Activated T-helper 2 cell treated with anti-CD3 and anti-CD28 coated beads, Interferon-gamma antibody, Interleukin-2, Interleukin-4, amounts not matched to agents 10 μg/mL and 5 μg/mL and 100 μg/mL, durations not matched to agents 14 hours and 24 hours and 36 hours (primary cell): ENCODE measurements at places on chromosomes 7 and 10. TPM values are rescaled to one million over a fixed set of nuclear protein-coding genes. Genes with fewer than 3 reads are reported as not detected.

DNA sequence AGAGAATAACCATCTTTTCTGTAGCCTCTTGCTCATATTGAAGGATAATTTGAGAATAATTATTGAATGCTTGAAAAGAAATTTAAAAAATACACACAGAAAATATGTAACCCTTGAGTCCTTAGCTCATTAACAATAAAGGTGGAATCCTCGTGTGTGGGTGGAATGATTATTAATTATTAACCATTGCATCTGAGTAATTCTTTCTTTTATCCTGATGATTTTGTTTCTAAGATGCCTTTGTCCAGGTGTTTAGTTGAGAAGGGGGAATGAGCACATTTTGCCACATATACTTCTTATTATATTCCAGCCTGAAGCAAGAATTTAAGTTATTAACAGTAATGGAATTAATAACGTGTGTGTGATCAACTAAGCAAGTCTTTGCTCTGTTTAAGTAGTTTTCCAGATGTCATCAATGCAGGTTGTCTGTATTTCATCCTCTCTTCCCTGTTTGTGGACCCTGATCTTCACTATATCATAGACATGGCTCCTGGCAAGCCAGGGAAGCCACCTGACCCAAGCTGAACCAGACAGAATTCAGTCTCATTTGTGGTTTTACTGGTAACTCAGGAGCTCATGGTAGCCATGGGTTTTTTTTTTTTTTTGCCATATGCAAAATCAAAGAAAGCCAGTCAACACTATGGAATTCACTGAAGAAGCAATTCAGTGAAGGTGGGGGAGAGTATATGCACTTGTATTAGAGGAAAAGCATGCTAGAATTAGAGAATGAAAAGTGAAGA, 144.3 kb downstream of the KIF20B start:
- DNase-seq: no peak

DNA sequence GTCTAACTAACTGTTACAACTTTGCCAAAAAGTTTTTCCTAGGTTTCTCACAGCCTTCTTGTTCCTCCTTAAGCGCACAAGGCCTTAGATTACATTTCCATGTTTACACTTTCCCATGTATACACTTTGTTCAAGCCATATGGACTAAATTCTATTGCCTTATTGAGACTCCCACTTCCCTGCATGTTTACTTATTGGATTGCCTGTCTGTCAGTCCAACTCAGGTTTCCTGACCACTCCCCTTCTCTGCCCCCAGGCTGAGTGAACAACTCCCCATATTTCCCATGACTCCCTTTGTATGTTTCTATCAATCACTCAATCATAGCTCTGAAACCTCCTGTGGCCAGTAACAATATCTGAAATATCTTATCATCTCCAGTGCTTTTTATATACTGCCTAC, 43.0 kb downstream of the SLC25A40 start:
- DNase-seq: no peak

ZCWPW1 gene
- total RNA-seq: 1.1 and 3.5 TPM in 2 replicates

- no peak for DNase-seq
These were observed 21.2 kb upstream of the PRKCQ start for GRCh38 chr10:6601246-6601805.

- no peak for DNase-seq
These were observed 11.3 kb downstream of the COL26A1 start for GRCh38 chr7:101373812-101374614.
